ENCODE measurements at places on chromosomes 5 and 9.

DNA sequence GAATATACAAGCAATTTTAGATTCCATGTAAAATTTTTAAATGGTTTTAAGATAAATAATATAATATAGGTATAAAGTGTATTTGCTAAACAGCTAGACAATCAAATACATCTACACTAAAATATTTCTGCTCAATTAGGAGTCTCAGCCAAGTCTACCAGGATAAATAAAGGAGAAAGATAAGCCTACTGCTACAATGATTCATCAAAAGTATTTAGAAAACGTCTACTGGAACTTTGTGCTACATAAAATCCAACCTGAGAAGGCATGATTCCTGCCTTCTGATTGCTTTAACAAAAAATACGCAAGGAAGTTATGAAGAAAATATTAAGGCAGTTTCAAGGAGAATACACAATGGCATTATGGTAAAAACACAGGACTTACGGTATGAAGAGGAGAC is 570.6 kb downstream of the EFNA5 start:
- DNase-seq = no peak

- no peak for DNase-seq
Measured at GRCh38 chr5:145983446-145983845, 47.1 kb downstream of the SH3RF2 start.

- no peak for DNase-seq
Measured at GRCh38 chr9:114247077-114247476, 75.8 kb upstream of the ORM1 start.

GRCh38 chr5:112923148-112923917 is 1.3 kb upstream of the REEP5 start:
- DNase-seq = peak; percentile 61

DNA sequence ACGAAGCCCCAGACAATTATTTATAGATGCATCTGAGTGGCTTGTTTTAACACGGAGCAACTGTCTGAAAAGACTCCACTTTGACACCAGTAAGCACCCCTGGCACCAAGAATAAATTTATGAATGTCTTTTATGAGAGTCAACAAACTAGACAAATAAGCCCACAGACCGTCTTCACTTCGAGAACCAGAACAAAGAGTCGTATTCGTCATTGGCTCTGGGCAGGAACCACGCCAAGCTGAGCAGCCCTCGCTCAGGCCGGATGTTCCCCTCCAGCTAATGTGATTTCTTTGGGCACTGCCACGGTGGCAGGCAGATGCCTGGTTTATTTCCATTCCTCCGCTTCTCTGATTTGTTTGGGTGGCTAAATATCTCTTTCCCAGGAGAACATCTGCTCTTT is 91.9 kb upstream of the STC2 start:
- no peak for DNase-seq

- no peak for DNase-seq
Measured at GRCh38 chr9:133990366-133991213, 1.5 kb downstream of the VAV2 start.

GRCh38 chr9:136200424-136200823 is 4.5 kb downstream of the LHX3 start:
- DNase-seq = no peak

DNA sequence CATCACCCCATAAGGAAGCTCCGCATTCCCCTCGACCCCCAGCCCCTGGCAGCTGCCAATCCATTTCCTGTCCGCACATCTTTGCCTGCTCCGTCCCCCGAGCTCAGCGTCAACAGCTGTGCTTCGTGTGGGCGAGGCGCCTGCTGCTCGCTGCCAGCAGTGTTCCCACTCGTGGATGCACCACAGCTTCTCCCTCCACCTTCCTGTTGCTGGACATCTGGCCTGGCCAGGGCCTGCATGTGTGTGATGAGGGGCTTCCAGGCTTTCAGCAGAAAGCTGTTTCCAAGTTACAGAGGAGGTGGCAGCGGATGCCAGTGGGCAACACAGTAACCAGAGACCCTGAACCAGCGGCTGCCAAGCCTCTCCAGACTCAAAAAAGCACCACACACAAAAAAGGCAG is 86.0 kb downstream of the PRRT1B start:
- DNase-seq = no peak

- no peak for DNase-seq
Measured at GRCh38 chr5:2886531-2886930, 135.1 kb upstream of the IRX2 start.

DNA sequence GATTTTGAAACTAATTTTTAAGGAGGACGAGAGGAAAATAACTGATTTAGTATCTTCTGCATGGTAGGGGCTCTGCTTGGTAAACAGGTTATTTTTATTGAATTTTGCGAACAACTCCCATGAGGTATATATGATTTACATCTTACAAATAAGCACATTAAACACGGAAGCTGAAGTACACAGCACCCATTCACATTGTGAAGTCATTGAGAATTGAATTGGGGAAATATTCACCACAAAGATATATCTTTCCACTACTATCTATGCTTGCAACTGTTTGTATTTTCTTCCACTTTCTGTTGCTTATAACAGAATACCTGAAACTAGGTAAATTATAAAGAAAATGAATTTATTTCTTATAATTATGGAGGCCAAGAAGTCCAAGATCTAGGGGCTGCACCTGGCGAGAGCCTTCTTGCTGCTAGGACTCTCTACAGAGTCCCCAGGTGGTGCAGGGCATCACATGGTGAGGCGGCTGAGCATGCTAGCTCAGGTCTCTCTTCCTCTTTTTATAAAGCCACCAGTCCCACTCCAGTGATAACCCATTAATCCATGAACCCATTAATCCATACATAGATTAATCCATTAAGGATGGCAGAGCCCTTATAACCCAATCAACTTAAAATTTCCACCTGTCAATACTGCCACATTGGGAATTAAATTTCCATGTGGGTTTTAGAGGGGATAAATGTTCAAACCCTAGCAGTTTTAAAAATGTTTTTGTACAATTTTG is 79.0 kb upstream of the ZNF608 start:
- peak; percentile 45 for DNase-seq

Measured in CD4-positive, alpha-beta T cell treated with Interferon alpha-2 for 1 hour (primary cell).